Activated CD8-positive, alpha-beta T cell treated with anti-CD3 and anti-CD28 coated beads, Interleukin-2, amount 10 ng/mL, durations not matched to agents 7 days and 5 days (primary cell): ENCODE measurements at places on chromosomes 3 and 15.

DNA sequence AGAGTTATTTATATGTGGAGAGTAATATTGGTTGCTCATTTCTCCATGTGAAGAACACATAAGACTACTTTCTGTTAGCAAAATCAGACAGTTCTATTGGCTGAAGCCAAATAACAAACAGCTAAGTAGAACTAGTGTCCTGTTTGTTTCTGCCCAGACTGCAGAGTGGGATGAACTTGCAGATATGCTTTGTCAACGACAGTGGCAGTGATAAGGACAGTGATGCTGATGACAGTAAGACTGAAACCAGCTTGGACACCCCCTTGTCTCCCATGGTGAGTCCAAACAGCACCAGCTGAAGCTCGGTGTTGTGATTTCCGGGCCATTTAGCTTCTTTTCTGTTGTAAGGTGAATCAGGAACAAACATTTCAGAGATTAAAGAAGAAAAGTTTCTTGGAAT, 102.6 kb upstream of the IL12A start:
- peaks cover 3% of the 10 kb centered on the region for H3K27me3 ChIP-seq
- no peaks in the 10 kb centered on the region for H3K36me3 ChIP-seq
- H3K4me1 ChIP-seq = no peaks in the 10 kb centered on the region
- H3K4me3 ChIP-seq = no peak overlapping the region

DNA sequence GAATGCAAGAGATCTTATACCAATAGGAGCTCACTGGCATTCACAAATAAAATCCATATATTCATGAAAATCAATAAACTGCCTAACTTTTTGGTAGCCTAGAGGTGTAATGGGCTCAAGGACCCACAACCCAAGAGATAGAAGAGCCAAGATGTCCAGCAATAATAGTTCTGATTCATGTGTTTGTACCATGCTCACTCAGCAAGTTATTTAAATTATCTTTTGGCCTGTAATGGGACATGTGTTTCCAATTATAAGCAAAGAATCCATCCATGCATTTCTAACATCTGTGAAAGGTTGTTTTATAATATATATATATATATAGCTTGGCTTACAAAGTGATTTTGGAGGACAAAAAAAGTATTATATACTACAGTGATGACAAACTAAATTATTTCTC, 29.7 kb upstream of the SHC4 start:
- H3K4me1 ChIP-seq = no peaks in the 10 kb centered on the region
- no peak overlapping the region for H3K27ac ChIP-seq
- H3K4me3 ChIP-seq = no peak overlapping the region
- H3K27me3 ChIP-seq = no peaks in the 10 kb centered on the region
- no peak for DNase-seq

GRCh38 chr3:88879905-88880304, 227.5 kb upstream of the EPHA3 start:
- DNase-seq = no peak

GRCh38 chr15:60351066-60351465, 46.7 kb downstream of the ANXA2 start:
- DNase-seq = no peak
- H3K27ac ChIP-seq = peak overlapping the region; percentile 16

GRCh38 chr3:15653321-15653720, 51.8 kb downstream of the BTD start:
- peaks cover 28% of the 10 kb centered on the region for H3K36me3 ChIP-seq
- DNase-seq = no peak
- H3K27me3 ChIP-seq = peaks cover 20% of the 10 kb centered on the region
- no peak overlapping the region for H3K4me3 ChIP-seq
- H3K27ac ChIP-seq = no peak overlapping the region

GRCh38 chr3:46466871-46467403, 2.2 kb upstream of the LTF start:
- no peak overlapping the region for H3K4me3 ChIP-seq
- H3K36me3 ChIP-seq = no peaks in the 10 kb centered on the region
- H3K27ac ChIP-seq = no peak overlapping the region
- no peak for DNase-seq

- H3K27ac ChIP-seq = no peak overlapping the region
- DNase-seq = no peak
- H3K4me1 ChIP-seq = no peaks in the 10 kb centered on the region
- H3K36me3 ChIP-seq = no peaks in the 10 kb centered on the region
- no peaks in the 10 kb centered on the region for H3K27me3 ChIP-seq
- no peak overlapping the region for H3K4me3 ChIP-seq
These were observed 144.0 kb downstream of the CADM2 start for GRCh38 chr3:85102781-85103180.

DNA sequence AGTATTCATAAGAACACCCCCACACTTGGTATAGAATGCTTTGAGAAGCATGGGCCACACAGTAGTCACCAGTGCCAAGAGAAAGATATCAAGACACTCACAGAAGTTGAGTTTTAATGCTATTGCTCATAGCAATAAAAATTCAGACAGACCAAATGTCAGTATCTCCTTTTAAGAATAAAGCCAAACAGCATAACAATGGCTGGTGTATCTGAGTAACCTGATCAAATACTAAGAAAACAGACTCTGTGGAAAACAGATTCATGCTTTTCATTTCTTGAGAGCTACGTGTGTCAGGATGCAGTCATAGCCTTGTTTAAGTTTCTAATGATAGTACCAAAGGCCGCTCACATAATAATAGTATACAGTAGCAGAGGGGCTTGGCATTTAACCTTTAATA, 778.5 kb downstream of the MECOM start:
- H3K4me1 ChIP-seq = no peaks in the 10 kb centered on the region
- H3K36me3 ChIP-seq = no peaks in the 10 kb centered on the region
- DNase-seq = no peak
- no peak overlapping the region for H3K27ac ChIP-seq
- no peaks in the 10 kb centered on the region for H3K27me3 ChIP-seq

GRCh38 chr3:19769694-19770093, 164.3 kb downstream of the EFHB start:
- H3K36me3 ChIP-seq = no peaks in the 10 kb centered on the region
- no peaks in the 10 kb centered on the region for H3K4me1 ChIP-seq
- no peak for DNase-seq
- no peak overlapping the region for H3K27ac ChIP-seq
- H3K4me3 ChIP-seq = no peak overlapping the region
- no peaks in the 10 kb centered on the region for H3K27me3 ChIP-seq

GRCh38 chr3:70990185-70990584, 593.3 kb downstream of the FOXP1 start:
- peak overlapping the region; percentile 45 for H3K27ac ChIP-seq
- peaks cover 30% of the 10 kb centered on the region for H3K4me1 ChIP-seq
- H3K36me3 ChIP-seq = peaks cover 89% of the 10 kb centered on the region
- H3K4me3 ChIP-seq = peak overlapping the region; percentile 20
- DNase-seq = no peak

- no peak overlapping the region for H3K4me3 ChIP-seq
- no peaks in the 10 kb centered on the region for H3K27me3 ChIP-seq
- H3K36me3 ChIP-seq = no peaks in the 10 kb centered on the region
- DNase-seq = no peak
These were observed 219.4 kb upstream of the ROBO2 start for GRCh38 chr3:76820481-76820880.

GRCh38 chr3:7871003-7871560, 630.5 kb upstream of the LMCD1 start:
- H3K4me3 ChIP-seq = no peak overlapping the region
- H3K27me3 ChIP-seq = no peaks in the 10 kb centered on the region
- no peaks in the 10 kb centered on the region for H3K4me1 ChIP-seq
- DNase-seq = no peak
- no peaks in the 10 kb centered on the region for H3K36me3 ChIP-seq

- H3K4me1 ChIP-seq = no peaks in the 10 kb centered on the region
- DNase-seq = no peak
- H3K4me3 ChIP-seq = no peak overlapping the region
- no peaks in the 10 kb centered on the region for H3K36me3 ChIP-seq
- H3K27ac ChIP-seq = no peak overlapping the region
- H3K27me3 ChIP-seq = no peaks in the 10 kb centered on the region
These were observed 64.3 kb upstream of the LRRN1 start for GRCh38 chr3:3734881-3735280.

GRCh38 chr3:132537297-132537696, 59.8 kb upstream of the ACKR4 start:
- H3K36me3 ChIP-seq = peaks cover 36% of the 10 kb centered on the region
- H3K27me3 ChIP-seq = no peaks in the 10 kb centered on the region
- no peak overlapping the region for H3K4me3 ChIP-seq
- no peak for DNase-seq
- H3K4me1 ChIP-seq = peaks cover 20% of the 10 kb centered on the region
